ENCODE measurements at places on chromosomes 4 and X.

GRCh38 chr4:165537028-165537648, 158.3 kb downstream of the CPE start:
- DNase-seq = peak; percentile 64

- DNase-seq = no peak
These were observed 41.0 kb downstream of the FNIP2 start for GRCh38 chr4:158809611-158810486.

DNA sequence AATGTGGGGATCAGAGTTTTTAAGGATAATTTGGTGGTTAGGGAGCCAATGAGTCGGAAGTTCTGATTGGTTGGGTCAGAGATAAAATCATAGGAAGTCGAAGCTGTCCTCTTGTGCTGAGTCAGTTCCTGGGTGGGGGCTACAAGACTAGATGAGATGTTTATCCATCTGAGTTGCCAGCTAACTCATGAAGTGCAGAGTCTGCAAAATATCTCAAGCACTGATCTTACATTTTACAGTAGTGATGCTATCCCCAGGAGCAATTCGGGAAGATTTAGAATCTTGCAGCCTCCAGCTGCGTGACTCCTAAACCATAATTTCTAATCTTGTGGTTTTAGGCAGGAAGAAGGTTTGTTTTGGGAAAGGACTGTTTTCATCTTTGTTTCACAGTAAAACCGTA, 565.8 kb upstream of the SPANXN1 start:
- DNase-seq = no peak

DNA sequence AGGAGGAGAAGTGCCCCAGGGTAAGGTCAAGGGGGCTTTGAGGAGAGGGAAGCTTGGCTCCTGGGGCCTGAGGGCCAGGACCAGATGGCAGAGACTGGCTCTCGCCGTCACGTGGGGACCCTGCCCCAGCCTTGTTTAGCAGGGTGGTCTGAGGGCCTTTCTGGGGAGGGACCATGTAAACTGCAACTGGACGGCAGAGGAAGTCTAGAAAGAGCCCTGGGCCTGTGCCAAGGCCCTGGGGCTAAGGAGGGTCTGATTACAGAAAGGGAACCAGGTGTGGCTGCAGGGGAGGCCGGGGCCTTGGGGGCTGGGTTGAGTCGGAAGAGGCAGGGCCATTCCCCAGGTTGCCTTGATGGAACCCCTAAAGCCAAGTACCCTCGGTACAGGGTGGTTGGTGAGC, 1.8 kb upstream of the HGFAC start:
- no peak for DNase-seq

- DNase-seq = no peak
These were observed 226.6 kb downstream of the NLGN4X start for GRCh38 chrX:6002056-6002455.

Measured in NCI-H1694 (cell line).